Stimulated activated CD8-positive, alpha-beta memory T cell treated with anti-CD3 and anti-CD28 coated beads, Interleukin-4, amount 100 ng/mL, for 4 hours (primary cell): ENCODE measurements at places on chromosomes 5 and 9.

DNA sequence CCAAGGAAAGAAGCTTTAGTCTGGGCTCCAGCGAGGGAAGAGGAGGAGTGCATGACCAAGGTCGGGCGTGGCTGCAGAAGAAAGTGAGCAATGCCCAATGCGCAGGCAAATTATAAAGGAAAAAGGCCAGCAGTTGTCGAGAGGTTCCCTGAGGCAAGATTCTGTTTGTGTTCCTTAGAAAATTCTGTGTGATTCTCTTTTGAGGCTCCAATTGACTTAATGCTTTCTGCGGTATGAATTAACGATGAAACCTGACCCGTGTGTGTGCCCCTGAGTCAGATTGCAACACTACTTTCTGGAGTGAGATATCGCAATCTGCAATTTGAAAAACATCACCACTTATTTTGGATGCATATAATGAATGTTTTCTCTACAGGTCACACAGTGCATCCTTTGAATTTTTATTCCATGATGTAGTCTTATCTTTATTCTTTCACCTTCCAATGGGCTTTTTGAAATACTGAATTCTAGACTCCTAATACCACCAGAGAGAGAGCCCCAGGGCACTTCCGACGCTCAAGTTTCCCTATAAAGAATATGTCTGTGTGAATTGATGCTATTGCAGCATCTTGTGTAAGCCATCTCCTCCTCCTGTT lies 117.9 kb upstream of the IL6ST start:
- no peak for DNase-seq

GRCh38 chr5:154042766-154043165 lies 4.0 kb downstream of the MFAP3 start:
- no peak for DNase-seq

DNA sequence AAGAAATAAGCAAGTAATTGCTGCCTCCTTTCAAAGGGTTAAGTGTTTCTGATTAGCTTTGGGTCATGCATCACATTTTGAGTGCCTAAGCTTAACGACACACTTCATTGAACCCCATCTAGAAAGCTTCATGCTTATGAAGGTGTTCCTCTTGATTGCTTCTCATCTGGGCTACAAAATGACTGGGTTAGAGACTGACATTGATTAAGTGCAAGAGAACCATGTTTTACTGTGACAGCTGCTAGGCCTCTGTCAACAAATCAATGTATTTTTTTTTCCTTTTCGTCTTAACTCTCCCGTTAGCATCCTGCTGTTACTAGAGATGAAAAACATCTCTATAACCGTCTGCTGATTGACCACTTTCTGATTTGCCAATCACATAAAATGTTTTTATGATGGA lies 725.0 kb downstream of the TLE1 start:
- no peak for DNase-seq

GRCh38 chr5:124742983-124743601 lies 3.3 kb downstream of the ZNF608 start:
- no peak for DNase-seq

DNA sequence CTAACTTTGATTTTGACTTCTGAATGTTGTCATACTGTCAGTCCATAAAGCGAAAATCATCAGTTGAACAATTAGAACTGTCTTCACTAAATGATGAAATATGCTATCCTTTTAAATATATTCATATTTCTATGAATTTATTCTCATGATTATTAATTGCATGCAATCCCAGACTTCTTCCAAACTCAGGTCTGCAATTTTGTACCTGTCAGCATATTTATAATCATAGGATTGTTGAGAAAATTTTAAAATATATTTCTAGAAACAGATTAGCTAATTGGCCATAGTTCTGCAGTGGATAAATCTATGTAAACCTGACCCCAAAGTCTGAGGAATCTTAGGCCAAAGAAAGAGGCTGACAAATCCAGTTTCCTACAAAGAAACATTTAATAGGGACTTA lies 347.5 kb downstream of the SLCO4C1 start:
- DNase-seq = no peak

GRCh38 chr5:139882961-139883539 lies 87.4 kb downstream of the PSD2 start:
- DNase-seq = no peak

GRCh38 chr5:172834415-172835289 lies 601 bp downstream of the ERGIC1 start:
- no peak for DNase-seq

GRCh38 chr5:3118340-3118739 lies 366.9 kb upstream of the IRX2 start:
- DNase-seq = no peak

DNA sequence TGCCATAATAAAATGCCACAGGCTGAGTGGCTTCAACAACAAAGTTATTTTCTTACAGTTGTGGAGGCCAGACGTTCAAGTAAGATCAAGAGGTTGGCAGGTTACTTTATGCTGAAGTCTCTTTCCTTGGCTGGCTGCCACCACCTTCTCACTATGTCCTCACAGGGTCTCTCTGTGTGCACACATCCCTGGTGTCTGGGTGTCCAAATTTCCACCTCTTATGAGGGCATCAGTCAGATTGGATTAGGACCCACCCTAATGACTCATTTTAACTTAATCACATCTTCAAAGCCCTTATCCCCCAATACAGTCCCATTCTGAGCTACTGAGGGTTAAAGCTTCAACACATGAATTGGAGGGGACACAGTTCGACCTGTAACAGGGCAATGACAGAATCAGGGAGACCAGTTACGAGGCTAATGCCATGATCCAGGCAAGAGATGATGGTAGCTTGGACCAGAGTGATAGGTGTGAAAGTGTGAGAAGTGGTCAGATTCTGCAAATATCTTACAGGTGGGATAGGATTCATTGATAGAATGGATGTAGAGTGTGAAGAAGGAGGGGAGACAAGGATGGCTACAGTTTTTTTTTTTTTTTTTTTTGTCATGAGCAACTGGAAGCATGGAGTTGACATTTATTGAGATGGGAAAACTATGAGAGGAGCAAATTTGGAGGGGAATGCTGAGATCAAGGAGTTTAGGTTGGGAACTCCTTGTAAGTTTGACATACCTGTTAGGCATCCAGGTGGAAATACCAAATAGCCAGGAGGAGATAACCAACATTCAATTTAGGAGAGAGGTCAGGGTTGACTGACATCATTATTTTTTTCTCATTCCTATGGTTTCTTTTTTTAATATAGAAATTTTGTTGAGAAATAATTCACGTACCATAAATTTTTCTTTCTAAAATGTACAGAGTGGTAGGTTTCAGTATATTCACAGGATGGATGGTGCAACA lies 39.6 kb upstream of the FGF1 start:
- DNase-seq = no peak

GRCh38 chr5:13188371-13188770 lies 756.1 kb downstream of the DNAH5 start:
- DNase-seq = no peak

- no peak for DNase-seq
Observed at GRCh38 chr5:9338796-9339195, 207.1 kb downstream of the SEMA5A start.

DNA sequence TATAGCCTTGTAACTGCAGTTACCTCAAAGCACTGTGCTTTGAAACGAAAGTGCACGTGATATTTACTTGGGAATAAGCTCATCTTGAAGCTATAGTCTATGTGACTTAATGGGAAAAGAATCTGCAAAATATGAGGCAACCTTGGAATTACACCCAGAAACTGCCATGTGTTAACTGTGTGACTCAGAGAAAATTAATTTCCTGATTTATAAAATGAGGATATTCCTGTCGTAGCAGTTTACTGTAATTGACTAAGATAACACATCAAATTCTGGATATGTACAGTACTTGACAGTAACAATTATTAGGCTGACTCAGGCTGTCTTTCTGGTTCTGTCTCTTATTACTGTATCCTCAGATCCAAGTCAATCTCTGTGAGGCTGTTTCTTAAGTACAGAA lies 1079.9 kb upstream of the ACO1 start:
- no peak for DNase-seq

- no peak for DNase-seq
Observed at GRCh38 chr9:121827251-121827967, 176.0 kb downstream of the DAB2IP start.

DNA sequence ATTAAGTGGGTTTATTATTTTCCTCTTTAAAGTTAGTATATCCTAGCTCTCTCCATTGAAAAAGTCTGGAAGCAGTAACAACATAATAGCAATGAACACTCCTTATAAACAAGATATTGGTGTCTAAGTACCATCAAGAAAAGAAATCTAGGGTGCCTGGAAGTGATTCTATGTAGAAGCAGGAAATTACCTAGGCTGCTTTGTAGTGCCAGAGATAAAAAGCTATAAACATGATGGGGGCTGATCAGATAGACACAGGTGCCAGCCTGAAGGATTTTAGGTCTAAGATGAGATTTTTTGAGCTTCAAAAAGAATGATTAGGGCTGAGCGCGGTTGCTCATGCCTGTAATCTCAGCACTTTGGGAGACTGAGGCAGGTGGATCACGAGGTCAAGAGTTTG lies 1179.3 kb upstream of the CDH9 start:
- DNase-seq = no peak

DNA sequence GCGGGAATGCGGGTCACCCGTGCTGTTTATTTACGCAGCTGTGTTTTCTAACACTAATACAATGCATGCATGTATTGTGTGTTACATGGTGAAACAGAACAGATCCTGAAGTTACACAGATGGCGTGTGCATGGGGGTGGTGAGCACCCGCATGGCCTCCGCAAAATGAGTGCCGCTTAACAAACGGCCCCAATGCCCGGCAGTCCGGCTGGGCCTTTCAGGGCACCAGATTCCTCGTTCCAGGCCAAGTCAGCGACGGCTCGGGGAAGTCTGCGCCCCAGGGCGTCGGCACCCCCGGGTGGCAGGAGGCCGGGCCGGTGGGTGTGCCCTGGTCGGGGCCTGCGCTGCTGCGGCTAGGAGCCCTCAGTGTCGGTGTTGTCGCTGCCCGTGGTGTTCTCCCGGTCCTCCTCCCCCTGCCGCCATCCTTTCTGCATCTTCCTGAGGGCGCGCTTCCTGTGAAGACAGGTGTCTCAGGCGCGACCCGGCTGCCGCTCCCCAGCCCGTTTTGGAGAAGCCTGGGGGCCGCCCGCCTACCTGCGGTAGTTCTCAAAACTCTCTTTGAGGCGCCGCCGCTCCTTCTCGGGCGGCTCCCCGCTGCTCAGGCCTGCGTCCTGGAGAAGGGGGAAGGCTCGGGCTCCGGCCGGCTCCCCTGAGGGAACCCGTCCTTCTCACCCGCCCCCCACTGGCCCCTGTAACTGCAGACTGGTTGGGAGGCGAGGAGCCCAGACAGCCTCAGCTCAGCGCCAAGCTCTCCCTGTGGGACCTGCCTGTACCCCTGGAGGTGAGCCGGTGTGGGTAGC lies 605 bp upstream of the DNLZ start:
- no peak for DNase-seq

- DNase-seq = no peak
Observed at GRCh38 chr5:90866915-90867731, 308.5 kb downstream of the ADGRV1 start.

GRCh38 chr5:40754381-40755092 lies 1.2 kb downstream of the TTC33 start:
- DNase-seq = no peak

- no peak for DNase-seq
Observed at GRCh38 chr9:16461137-16461840, 409.2 kb downstream of the BNC2 start.

- no peak for DNase-seq
Observed at GRCh38 chr5:130795037-130795436, 370.0 kb downstream of the HINT1 start.

- no peak for DNase-seq
Observed at GRCh38 chr9:77983320-77983662, 48.3 kb downstream of the GNAQ start.

- no peak for DNase-seq
Observed at GRCh38 chr9:92055624-92056023, 59.6 kb downstream of the SPTLC1 start.

GRCh38 chr5:50800410-50800809 lies 134.0 kb downstream of the PARP8 start:
- DNase-seq = no peak

DNA sequence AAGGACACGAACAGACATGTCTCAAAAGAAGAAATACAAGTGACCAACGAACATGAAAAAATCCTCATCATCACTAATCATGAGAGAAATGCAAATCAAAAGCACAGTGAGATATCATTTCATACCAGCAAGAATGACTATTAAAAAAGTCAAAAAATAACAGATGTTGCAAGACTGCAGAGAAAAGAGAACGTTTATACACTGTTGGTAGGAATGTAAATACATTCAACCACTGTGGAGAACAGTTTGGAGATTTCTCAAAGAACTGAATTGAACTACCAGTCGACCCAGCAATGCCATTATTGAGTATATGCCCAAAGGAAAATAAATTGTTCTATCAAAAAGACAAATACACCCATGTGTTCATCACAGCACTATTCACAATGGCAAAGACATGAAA lies 45.7 kb downstream of the FXN start:
- DNase-seq = no peak

DNA sequence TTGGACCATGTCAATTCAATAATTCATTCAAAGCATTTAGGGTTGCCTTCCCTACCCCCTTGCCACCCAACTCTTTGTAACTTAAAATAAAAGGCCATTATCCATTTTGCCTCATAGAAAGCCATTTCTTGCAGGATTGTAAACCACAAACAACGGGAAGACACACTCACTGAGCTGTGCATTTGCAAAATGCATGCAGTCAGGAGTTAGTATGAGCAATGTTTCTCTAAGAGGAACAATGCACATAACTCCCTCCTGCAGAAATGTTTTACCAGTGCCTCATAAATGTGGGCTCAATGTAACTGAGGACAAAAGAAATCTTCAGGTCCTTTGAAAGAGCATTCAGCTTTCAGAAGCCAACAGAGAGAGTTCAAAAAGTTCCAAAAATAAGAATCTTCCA lies 98.5 kb upstream of the ABCA1 start:
- DNase-seq = no peak

DNA sequence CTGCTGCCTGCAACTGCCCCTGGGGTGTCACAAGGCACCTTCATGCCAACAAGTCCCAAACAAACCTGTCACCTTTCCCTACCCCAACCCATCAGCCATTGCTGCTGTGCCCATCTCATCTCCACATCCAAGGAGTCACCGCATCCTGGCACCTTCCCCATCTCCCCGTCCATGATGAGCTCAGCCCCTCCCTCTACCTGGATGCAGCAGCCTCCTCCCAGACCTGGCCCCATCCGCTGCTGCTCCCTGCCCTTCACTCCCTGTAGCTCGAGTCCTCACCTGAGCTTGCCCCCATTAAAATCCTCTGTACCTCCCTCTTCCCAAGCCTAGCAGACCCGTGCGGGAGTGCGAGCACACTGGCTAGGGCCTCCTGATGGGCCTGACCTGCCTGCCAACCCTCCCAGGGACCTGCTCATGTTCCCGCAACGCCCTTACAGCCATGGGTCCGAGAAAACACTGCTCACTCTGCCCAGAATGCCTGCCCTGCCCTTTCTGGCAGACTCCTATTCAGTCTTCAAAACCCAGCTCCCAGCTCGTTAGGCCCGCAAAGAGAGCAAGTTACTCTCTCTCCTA lies 110.6 kb downstream of the ADAMTS2 start:
- DNase-seq = no peak
